A549 treated with AZD2906 at 1 μM for 4 hours (cell line): ENCODE measurements at places on chromosomes 13 and 19. TPM values are rescaled to one million over a fixed set of nuclear protein-coding genes. Genes with fewer than 3 reads are reported as not detected.

Gene CCDC8
- not detected in 5 replicates for total RNA-seq

Gene FCGBP
- 0.52 to 1.2 TPM (median 0.68 TPM) in 5 replicates for total RNA-seq

Gene KCNN4
- 36.2 to 55.1 TPM (median 52.9 TPM) in 5 replicates for total RNA-seq

Gene ZNF560
- not detected in 5 replicates for total RNA-seq

Gene TMEM38A
- 0.99 to 1.3 TPM (median 1.2 TPM) in 5 replicates for total RNA-seq

Gene RASL11A
- 2.8 to 7.7 TPM (median 4.8 TPM) in 5 replicates for total RNA-seq

Gene CYSLTR2
- total RNA-seq, result not detected in 5 replicates

Gene SIAH3
- total RNA-seq, result not detected in 5 replicates

Gene ZNF382
- total RNA-seq, result 0.01 to 0.10 TPM (median 0.02 TPM) in 3 of 5 replicates, not detected in the others

Gene NTN5
- total RNA-seq, result 0.06 to 0.22 TPM (median 0.15 TPM) in 5 replicates

Gene LYL1
- total RNA-seq, result 0.72 to 1.0 TPM (median 0.85 TPM) in 5 replicates

Gene CYP2A6
- 0.07 to 0.13 TPM in 2 of 5 replicates, not detected in the others for total RNA-seq

Gene CGB3
- total RNA-seq, result not detected in 5 replicates

Gene COL4A1
- total RNA-seq, result 83.1 to 102 TPM (median 96.3 TPM) in 5 replicates

Gene SLC25A41
- 0.08 to 0.15 TPM (median 0.14 TPM) in 4 of 5 replicates, not detected in the other for total RNA-seq

Gene CDX2
- total RNA-seq, result 0.64 to 1.1 TPM (median 0.76 TPM) in 5 replicates

Gene COL5A3
- total RNA-seq, result 2.6 to 3.6 TPM (median 2.9 TPM) in 5 replicates

Gene FFAR2
- total RNA-seq, result 0.02 TPM in 1 of 5 replicates, not detected in the others
